Right renal pelvis (tissue), 4 donors: ENCODE measurements at places on chromosomes 3 and 15.

DNA sequence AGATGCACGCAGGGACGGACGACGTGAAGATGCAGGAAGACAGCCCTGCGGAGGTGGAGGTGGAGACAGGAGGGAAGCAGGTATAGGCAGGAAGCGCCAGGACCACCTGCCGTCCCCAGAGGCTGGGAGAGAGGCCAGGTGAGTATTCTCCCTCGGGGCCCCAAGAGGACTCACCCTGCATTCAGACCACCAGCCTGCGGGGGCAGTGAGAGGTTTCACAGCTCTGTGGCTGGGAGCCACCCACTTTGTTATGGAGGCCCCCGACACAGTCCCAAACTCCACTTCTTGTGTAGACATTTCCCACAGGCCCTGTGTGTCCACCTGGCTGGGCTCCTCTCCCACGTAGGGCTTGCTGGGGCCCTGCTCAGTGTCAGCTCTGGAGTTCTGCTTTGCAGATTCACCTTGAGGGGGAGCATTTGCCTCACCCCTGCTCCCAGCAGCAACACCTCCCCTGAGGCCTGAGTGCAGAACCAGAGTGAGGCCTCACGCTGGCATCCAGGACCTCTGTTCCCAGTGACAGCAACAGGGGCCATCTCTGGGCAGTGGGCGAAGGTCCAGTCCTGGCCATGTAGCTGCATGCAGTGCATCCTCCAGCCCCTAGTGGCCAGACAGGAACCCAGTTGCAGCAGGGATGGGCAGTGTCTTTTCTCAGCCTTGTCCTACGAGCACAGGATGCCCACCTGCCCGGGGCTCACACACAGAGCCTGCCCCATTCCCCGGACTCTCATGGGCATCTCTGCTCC is 119.4 kb upstream of the IQSEC1 start:
- no peak for DNase-seq

GRCh38 chr3:57688291-57688690 is 4.6 kb downstream of the DENND6A start:
- DNase-seq = no peak

DNA sequence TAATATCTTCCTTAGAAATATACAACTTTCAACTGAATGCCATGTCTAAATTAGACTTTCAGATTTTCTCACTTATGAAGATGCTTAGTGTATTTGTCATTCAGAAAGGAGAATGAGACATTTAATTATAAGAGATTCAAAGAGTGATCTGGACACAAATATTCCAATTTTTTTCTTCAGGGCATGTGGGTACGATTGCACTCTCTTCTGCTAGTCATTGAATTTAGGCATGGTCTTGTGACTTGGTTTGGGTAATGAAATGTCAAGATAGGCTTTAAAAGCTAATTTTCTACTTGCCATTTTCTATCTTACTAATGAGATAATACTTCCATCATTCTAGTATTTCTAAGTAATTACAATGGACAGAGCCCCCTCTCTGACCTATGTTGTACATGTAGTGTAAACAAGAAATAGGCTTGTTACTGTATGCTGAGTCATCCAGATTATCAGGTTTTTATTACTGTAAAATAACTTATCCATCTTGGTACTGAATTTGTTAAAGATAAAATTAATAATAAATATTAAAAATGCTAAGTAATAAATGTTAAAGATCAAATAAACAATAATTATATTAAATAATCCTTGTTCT is 770.8 kb upstream of the BCHE start:
- no peak for DNase-seq

DNA sequence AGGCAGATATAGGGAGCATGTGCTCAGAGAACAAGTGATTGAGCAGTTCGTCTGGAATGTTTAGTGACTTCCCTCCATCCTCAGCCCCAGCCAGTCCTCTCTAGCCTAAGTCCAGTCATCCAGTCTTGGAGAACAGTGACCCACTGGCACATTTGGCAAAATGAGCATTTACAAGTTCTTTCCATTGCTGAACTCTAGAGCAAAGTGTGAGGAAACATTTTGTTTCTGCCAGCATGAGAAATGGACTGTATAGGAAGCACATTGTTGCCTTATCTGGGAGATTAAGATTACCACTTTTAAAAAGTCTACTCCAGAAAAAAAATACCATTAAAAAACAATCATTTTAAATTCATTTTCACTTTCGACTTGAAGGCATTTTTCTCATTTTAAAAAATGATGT is 353.6 kb downstream of the SHQ1 start:
- no peak for DNase-seq

- no peak for DNase-seq
Observed at GRCh38 chr3:30770387-30770786, 124.1 kb downstream of the GADL1 start.
